Esophagus squamous epithelium (tissue), 5 donors: ENCODE measurements at places on chromosomes 4 and X.

DNA sequence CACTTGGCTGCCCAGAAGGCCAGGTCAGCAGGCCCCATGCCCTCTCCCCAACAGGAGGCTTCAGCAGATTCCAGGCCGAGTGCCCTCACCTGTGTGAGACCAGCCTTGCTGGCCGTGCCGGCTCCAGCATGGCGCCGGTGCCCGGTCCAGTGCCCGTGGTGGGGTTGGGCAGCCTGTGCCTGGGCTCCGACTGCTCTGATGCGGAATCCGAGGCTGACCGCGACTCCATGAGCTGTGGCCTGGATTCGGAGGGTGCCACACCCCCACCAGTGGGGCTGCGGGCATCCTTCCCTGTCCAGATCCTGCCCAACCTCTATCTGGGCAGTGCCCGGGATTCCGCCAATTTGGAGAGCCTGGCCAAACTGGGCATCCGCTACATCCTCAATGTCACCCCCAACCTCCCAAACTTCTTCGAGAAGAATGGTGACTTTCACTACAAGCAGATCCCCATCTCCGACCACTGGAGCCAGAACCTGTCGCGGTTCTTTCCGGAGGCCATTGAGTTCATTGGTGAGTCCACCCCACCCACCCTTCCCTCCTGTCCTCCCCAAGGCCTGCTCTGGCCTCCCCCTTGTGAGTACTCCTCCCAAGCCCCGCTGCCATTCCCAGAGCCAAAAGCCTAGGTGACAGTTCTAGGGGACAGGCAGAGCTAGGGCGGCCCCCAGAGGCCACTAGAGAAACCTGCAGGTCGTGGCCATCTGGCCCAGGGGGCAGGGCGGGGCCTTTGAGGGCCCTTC, 2.3 kb downstream of the DUSP9 start:
- no peak for DNase-seq

GRCh38 chr4:122827258-122827878, 737 bp downstream of the FGF2 start:
- no peak for DNase-seq

DNA sequence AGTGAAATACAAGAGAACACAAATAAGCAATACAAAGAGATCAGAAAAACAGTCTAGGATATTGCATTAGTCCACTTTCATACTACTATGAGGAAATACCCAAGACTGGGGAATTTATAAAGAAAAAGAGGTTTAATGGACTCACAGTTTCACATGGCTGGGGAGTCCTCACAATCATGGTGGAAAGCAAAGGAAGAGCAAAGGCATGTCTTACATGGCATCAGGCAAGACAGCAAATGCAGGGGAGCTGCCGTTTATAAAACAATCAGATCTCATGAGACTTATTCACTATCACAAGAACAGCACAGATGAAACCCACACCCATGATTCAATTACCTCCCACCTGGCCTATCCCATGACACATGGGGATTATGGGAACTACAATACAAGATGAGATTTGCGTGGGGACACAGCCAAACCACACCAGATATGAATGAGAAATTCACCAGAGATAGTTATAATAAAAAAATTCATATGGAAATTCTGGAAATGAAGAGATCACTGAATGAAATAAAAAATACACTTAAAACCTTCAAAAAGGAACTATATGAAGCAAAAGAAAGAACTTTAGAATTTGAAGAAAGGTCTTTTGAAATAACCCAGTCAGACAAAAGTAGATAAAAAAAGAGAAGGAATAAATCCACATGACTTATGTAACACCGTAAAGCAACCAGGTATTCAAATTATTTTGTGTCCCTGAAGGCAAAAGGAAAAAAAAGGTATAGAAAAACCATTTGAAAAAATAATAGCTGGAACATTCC, 16.2 kb upstream of the NAA11 start:
- no peak for DNase-seq

GRCh38 chrX:13103188-13103913, 58.9 kb upstream of the FAM9C start:
- no peak for DNase-seq

DNA sequence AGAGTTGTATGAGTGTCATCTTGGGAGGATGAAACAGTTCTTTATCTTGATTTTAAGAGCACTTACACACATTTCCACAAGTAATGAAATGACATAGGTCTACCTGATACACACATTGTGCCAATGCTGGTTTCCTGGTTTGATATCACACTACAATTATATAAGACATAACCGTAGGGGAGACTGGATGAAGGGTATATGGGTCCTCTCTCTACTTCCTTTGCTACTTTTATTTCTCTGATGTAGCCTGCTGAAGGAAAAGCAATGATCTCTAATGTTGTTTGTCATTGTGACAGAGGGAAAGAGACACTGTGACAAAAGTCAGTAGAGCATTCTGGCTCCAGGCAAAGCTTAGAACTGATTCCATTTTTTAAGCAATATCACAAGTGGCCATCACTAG, 238.0 kb downstream of the PDGFC start:
- no peak for DNase-seq

DNA sequence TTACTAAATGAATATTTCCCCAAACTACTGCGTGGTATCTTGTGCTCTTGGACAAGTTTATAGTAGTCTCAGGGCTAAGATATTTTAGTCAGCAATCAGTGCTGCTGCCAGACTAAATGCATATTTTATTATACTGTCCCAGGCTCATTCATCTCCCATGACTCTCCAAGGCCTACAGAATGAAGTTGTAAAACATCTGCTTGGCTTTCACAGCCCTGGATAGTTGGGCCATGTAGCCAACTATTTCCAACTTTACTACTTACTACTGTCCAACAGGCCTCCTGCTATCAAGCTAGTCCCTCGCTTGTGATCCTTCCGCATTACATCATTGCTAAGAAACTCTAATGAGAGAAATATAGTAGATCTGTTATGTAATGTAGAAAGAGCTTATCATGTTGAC, 31.4 kb downstream of the MAGEB16 start:
- no peak for DNase-seq

DNA sequence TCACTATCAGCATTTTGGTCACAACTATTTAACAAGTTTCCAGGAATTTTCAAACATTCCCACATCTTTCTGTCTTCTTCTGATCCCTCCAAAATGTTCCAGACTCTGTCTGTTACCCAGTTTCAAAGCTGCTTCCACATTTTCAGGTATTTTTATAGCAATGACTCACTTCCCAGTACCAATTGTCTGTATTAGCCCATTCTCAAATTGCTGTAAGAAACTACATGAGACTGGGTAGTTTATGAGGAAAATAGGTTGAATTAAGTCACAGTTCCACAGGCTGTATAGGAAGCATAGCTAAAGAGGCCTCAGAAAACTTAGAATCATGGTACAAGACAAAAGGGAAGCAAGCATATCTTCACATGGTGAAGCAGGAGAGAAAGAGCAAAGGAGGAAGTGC, 475.0 kb upstream of the PCDH7 start:
- DNase-seq = no peak

GRCh38 chr4:17515445-17516407, 761 bp downstream of the CLRN2 start:
- no peak for DNase-seq

DNA sequence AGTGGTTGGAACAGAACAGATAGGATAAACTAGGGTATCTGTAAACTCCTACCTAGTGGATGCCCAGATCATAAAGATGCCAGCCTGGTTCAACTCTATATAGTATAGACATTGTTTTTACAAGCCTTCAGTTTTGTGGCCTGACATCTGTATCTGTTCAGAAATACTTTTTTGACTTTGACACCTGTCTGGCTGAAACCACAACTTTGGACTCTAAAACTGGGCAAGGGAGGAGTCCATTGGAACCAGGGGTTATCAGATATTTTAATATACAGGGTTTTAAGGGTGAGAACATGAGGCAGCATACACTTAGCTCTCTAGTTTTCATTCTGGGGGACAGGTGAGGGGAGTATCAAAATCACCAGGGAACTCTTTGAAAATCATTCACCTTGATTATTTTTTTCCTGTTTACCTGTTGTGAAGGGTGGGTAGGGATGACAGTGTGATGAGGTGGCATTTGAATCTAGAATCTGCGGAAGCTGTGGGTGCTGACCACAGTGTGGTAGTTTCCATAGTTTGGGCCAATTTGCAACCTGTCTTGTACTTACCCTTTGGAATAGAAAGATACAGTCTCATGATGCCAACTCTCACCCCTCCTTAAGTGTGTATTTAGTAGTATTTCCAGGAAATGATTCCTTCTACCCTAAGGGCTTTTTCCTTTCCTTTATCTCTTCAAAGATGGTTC, 20.6 kb downstream of the GAB1 start:
- no peak for DNase-seq

- peak; percentile 87 for DNase-seq
These were observed 789 bp upstream of the DDX3X start for GRCh38 chrX:41333003-41333743.

GRCh38 chr4:156983366-156983765, 11.8 kb upstream of the PDGFC start:
- DNase-seq = no peak

DNA sequence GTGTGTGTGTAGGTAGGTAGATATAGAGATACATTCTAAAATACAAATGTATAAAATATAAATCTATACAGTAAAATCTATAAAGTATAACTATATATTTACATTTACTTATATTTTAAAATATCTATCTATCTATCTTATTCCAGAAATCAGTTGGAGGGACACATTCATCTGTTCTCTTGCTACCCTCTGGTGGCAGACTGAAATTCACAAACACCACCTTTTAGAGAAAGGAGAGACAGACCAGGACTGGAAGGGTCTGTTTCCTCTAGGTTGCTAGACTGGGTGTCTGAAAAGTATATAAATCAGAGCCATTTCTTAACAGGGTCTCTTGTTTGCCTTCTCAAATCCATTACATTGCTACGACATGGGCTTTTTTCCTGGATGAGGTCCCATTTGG, 343.0 kb downstream of the OPHN1 start:
- DNase-seq = no peak

DNA sequence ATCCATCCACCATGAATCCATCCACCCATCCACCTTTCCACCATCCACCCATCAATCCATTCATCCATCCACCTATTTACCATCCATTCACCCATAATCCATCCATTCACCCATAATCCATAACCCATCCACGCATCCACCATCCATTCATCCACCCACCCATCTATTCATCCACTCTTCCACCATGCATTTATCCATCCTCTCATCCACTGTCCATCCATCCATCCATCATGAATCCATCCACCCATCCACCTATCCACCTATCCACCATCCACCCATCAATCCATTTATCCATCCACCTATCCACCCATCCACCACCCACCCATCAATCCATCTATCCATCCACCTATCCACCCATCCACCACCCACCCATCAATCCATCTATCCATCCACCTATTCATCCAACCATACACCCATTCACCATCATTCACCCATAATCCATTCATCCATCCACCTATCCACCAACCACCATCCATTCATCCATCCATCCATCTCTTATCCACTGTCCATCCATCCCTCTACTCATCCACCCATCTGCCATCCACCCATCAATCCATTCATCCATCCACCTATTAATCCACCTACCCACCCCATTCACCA, 179.7 kb upstream of the PSAPL1 start:
- DNase-seq = no peak

GRCh38 chrX:8729811-8730210, 2.1 kb downstream of the ANOS1 start:
- DNase-seq = no peak

DNA sequence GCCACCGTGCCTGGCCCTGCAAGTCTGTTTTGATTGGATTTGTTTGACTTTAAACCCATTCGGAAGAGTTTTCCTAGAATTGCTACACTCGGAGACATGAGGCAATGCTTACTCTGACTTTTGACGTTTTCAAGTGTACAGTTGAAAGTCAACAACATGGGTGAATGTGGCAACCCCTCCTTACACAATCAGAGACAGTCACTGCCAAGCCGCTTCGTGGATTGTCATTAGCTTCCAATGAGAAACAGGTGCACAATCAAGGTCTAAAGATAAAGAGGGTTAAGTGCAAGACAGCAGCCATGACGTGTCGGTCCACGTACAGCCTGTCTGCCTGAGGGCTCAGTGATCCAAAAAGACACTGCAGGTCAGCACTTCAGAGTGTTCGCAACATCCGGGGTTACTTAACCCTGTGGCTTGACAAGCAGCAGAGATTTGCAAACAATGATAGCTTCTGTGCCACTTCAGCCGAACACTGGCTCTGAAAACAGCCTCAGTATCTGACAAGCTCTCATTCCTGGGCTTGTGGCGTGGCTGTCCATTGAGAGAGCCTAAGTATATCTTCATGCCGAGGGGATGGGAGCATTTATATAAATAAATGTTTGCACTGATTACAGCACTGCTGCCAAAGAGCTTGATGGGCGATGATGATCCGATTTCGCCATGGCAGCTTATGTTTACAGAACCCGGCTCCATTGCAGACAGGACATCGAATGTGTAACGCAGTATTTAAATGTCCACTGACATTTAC, 180.0 kb downstream of the DHRSX start:
- no peak for DNase-seq

DNA sequence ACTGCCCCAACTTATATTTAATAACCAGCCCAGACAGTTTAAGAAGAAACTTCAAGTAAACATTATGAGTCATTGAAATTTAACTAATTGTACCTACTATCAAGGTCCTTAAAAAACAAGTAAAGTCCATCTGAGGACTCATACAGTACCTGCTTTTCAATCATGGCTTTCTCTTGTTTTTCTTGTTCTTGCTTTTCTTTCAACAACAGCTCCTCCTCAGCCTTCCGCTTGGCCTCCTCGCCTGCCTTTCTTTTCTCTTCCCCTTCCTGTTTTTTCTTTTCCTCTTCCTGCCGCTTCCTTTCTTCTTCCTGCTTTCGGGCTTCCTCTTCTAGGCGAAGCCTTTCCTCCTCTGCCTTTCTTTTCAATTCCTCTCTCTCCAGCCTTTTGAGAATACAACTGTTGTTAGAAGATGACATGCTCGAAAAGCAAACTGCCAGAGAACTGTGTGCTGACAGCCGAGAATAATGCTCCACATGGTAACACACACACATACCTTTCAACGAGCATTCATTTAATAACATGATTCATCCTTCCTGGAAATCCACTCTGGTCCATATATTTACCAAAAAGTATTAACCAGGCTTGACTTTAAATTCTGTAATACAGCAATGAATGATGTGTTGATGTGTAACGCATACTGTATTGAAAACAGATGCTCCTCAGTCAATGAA, 25.2 kb upstream of the BCLAF3 start:
- no peak for DNase-seq

- no peak for DNase-seq
These were observed 28.9 kb upstream of the ACSL1 start for GRCh38 chr4:184854673-184855072.

DNA sequence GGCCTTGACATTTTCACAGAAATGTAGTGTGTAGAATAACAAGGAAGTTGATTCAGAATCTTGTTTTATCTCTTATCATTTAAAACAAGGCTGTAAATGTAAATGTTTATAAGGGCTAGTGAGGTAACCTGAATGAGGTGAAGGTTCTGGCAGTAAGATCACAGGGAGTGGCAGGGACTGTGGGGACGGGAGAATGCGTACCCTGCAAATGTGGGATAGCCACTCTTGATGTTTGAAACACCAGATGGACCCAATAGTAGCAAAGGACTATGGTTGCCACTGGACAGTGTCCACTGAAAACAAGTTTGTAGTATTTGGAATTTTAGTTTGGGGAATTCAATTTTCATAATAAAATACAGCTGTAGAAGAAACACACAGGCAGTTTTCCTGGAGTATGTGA, 155.3 kb downstream of the FHIP1A start:
- no peak for DNase-seq

GRCh38 chrX:14934423-14934822, 61.2 kb downstream of the MOSPD2 start:
- no peak for DNase-seq
